ENCODE measurements at places on chromosomes 1 and 21. TPM values are rescaled to one million over a fixed set of nuclear protein-coding genes. Genes with fewer than 3 reads are reported as not detected.
A peak's percentile ranks its signal among the peaks of the same experiment; 100 is the strongest.

DNA sequence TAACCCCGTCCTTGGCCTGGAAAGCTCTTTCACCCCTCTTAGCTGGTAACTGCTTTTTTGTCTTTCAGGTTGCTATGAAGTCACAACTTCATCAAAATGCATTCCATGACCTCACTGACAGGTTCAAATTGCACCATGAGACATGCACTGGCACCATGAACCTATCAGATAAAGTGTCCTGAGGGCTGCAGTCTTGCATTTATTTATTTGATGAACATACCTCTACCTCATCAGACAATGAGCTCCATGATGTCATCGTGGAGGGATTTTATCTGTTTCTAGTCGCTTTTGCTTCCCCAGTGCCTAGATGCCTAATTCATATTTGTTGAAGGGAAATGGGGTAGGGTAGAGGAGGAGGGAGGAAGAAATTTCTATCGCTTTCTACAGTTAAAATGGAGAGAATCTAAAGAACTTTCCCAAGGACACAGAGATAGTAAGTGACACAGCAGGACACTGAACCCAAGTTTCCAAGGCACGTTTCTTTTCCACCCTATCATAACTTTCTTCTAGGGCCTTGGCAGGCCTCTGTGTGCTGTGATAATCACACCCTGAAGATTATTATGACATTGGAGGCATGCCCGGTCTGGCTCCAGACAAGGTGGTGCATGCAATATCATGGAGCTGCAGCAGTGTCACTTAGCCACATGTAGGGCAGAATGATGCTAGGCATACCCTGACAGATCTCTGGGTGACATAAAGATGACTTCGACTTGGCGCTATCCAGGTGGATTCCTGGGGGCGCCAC is 69.5 kb downstream of the CD58 start:
- DNase-seq: no peak

- no peak for DNase-seq
These were observed 75.0 kb downstream of the DESI2 start for GRCh38 chr1:244727871-244728474.

Gene LGR6
- 1.4 TPM for total RNA-seq

DNA sequence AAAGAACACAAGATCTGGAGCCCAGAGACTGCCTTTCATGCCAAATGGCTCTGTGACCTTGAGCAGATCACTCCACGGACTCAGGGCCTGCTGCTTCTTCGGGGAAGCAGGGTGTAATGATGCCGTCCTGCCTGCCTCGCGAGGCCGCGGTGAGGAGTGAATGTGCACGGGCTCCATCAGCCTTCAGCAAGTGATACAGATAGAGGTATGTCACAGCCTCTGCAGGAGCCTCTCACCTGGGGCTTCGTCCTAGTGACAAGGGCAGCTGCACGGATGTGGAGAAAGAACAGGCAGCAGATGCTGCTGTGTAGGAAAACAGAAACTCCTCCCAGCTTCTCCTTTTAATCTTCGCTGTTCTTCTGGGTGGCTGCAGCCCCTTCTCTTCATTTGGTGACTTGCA is 127.5 kb downstream of the KCNN3 start:
- DNase-seq: peak; percentile 42

Gene CD52
- total RNA-seq: 3.0 TPM

Gene ABCG1
- total RNA-seq: 4.7 TPM

DNA sequence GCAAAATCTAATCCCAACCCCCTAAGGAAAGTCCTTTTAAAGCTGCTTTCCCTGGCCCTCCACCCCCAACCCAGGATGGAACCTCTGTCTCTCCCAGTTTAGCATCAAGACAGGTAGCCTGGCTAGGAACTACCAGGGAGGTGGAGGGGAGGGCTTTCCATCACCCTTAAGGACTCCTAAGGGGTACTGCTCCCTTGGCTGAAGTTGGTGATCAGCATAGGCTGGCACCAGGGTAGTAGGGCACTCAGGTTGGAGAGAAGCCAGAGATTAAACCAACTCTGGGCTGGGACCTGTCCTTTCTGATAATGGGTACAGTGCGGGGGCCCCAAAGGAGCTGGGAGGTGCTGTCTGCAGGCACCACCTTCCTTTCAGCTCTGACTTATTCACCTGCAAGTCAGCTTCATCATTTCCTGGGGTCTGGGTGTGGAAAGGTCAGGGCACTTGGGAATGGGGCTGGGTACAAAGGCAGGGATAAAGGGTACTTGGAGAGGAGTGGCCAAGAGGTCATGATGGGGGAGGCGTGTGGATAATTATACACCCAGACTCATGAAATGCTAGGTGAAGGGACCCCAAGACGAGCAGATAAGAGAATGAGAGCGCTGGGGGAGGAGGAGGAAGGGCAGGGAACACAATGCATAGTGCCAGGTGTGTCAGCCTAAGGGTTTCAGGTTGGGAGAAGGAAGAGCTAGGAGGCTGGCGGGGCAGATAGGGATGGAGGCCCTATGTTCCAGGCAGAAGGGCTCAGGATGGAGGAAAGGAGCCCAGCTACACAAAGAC is 1.2 kb downstream of the ARHGEF2 start:
- no peak for DNase-seq

Gene GJA4
- total RNA-seq: 12.5 TPM

DNA sequence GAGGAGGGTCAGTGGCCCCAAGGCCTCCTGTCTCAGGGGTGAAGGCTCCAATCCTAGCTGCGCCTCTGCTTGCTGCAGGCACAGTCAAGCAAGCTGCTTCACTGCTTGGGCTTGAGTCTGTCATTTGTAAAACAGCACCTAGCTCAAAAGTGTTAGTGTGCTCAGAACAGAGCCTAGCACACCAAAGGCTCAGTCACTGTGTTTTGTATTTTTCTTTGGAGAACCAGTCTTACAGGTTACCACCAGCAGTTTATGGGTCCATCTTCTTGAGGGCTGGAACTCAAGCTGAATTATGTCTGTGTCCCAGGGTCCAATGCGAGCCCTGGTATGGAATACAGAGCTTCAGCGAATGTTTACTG is 113.6 kb downstream of the DMRTB1 start:
- no peak for DNase-seq

DNA sequence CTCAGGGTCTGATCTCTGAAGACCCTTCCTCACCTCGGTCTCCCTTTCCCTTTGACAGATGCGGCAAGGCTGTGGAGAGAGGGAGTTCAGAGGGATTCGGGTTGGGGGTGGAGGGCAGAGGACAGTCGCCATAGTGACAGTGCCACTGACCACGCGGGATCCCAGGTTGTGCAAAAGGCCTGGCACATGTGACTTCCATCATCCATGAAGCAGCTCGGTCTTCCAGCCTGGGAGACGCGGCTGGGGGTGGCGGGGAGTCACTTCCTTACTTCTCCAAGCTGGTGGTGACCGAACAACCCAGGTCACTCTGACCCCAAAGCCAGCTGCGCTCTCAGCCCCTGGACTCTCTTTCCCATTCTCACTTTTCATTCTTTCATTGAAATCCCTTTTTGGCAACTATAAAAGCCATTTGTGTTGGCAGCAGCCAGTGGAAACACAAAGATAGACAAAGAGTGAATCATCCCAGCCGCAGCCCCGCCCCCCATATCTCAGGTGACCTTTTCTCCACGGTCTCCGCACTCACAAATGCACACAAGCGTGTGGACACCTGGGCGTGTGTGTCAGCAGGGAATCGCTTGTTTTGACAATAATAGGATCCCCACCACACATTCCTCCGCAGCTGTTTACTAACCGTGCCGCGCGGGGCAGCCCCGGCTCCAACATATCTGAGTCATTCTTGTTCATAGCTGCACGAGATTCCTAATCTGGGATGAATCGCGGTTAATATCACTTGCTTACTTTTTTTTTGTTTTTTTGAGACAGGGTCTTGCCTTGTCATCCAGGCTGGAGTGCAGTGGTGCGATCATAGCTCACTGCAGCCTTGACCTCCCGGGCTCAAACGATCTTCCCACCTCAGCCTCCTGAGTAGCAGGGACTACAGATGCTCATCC is 68.3 kb downstream of the DHRS3 start:
- DNase-seq: peak; percentile 61

DNA sequence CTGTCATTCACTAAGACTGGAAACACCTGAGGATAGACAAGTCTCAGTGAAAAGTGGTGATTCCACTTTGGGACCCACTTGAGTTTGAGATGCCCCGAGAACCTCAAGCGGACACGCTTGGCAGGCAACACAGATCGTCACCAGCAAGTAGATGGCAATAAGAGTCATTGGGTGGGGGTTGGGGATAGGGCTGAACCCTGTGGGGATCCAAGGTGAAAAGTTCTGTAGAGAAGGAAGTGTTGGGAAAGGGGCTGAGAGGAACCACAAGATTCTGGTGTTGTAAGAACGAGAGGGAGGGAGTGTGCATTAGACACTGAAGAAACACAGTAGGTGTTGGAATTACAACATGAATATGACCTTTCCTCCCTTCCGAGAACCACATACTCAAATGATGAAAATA is 45.4 kb upstream of the TDRD10 start:
- DNase-seq: no peak

- no peak for DNase-seq
These were observed 9.5 kb downstream of the DSCAM start for GRCh38 chr21:40837456-40837855.

- no peak for DNase-seq
These were observed 213.1 kb upstream of the CAMK1G start for GRCh38 chr1:209370241-209370995.

DNA sequence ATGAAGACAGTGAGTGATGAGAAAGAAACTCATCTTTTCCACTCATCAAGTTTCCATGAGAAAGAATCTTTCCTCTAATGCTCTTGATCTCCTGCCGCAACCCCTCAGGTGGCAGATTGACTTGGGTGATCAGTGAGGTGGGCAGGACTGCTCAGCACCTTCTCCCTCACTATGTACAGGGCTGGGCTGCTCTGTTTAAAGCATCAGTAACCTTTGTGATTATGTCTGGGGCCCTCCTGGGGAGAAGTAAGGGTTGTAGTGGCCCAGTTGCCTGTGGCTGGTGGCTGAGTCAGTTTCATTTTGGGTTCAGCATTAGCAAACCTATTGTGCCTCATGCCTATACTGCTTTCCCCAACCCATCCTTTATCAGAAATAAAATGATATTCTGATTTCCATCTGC is 366.0 kb downstream of the TTLL7 start:
- DNase-seq: no peak

- DNase-seq: no peak
These were observed 11.4 kb downstream of the PPFIA4 start for GRCh38 chr1:203037509-203038190.

- peak; percentile 63 for DNase-seq
These were observed 6.1 kb upstream of the PSEN2 start for GRCh38 chr1:226864311-226864710.

GRCh38 chr1:107530543-107530942 is 389.7 kb downstream of the NTNG1 start:
- no peak for DNase-seq

Gene DAB1
- 1.4 TPM for total RNA-seq

DNA sequence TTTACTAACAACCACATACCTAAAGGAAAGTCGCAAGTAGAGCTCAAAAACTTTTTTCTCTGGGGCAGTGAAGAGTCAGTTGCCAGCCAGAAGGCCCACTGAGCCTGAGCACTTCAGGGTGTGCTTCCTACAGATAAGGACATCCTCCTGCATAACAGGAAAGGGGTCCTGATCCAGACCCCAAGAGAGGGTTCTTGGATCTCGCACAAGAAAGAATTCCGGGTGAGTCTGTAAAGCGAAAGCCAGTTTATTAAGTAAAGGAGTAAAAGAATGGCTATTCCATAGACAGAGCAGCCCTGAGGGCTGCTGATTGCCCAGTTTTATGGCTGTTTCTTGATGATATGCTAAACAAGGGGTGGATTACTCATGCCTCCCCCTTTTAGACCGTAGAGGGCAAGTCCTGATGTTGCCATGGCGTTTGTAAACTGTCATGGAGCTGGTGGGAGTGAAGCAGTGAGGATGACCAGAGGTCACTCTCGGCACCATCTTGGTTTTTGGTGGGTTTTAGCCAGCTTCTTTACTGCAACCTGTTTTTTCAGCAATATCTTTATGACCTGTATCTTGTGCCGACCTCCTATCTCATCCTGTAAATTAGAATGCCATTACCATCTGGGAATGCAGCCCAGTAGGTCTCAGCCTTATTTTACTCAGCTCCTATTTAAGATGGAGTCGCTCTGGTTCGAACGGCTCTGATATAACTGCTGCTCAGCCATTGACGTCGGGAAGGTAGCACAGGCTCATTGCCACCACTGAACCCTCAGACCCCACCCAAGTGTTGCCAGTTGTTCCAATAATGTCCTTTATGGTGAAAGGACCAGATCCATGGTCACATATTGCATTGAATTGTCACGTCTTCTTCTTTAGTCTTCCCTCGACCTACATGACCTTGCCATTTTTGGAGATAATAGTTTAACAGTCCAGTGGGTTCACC is 96.6 kb upstream of the ERRFI1 start:
- DNase-seq: no peak

- no peak for DNase-seq
These were observed 535 bp downstream of the SETD4 start for GRCh38 chr21:36059823-36060158.

DNA sequence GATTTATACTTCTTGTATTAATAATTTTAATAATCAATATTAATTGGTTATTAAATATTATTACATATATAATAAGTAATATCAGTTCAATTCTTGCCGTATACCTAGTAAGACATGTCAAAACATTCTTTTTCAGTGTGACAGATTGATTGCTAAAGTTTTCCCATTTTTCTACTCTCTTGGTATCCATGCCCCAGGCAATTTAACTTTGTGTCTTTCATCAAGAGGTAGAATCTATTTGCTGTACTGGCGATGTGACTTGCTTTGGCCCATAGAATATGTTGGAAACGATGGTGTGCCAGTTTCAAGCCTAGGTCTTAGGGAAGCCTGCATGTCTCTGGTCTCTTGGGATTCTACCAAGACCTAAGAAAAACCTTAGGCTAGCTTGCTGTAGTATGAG is 436.1 kb upstream of the ADAMTS5 start:
- no peak for DNase-seq

GRCh38 chr1:19477284-19478249 is 7.8 kb downstream of the CAPZB start:
- DNase-seq: no peak

Gene BSND
- total RNA-seq: not detected

Gene CD101
- total RNA-seq: 0.15 TPM

- no peak for DNase-seq
These were observed 270.0 kb upstream of the ZRANB2 start for GRCh38 chr1:71350805-71351204.

DNA sequence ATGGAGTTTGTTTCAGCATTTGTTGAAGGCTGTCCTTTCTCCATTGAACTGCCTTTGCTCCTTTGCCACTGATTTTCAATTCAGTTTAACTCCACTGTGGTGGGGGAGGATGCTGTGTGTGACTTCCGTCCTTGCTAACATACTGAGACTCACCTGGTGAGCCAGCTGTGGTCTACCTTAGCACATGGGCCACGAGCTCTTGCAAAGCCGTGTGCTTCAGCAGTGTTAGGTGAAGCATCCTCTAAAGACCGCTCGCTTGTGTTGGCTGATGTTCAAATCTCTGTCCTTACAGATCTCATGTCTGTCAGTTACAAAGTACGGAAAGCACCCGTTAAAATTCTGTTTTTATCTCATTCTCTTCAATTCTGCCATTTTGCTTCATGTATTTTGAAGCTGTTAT is 3.6 kb upstream of the SPATC1L start:
- DNase-seq: no peak

All from left lobe of liver (tissue), 2 donors.